ENCODE measurements at places on chromosomes 6 and 20.

DNA sequence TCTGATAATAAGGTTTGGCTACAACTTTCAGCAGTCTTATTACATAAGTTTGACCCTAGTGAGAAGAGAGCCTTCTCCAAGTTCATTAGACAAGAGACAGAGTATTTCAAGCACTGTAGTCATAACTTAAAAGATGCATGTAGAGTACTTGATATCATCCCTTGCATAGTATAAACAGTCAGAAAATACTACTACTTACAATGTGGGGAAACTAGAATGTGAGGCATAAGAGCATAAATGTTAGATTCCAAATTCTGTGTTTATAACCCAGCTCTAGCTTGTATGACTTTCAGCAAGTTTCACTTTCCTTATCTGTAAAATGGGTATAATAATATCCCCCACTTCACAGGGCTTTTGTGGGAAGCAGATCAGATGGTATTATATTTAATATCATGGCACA is 56.8 kb upstream of the TMEM200A start:
- no peak overlapping the region for H3K4me3 ChIP-seq
- DNase-seq, result no peak
- no peaks in the 10 kb centered on the region for H3K36me3 ChIP-seq

DNA sequence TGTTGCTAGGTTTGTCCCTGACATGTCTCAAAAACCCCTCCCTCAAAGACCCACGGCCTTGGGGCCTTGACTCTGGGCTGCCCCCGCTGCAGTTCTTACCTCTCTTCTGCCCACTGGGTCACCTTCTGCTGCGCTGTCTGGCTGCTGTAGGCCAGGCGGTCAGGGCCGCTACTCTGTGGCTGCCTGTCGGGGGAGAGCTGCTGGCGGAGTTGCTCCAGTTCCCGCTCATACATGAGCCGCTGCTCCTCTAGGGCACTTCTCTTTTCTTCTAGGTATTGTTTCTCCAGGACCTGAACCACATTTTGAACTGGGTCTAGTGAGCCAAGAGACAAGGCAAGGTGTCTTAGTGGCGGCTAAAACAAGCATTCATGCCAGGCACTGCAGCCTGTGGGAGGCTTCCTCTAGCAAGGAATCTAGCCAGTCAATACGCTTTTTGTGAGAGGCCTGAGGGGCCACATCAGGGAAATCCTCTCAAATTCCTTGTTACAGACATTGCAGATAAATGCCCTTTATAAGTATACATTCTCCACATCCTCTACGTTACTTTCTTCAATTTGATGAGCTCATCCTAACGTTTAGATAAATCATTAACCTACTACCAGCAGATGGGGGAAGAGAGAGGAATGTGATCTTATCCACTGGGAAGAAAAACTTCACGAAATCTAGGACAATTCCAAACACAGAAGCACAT is 110.3 kb upstream of the NUP153 start:
- no peak overlapping the region for H3K4me3 ChIP-seq
- no peaks in the 10 kb centered on the region for H3K36me3 ChIP-seq
- no peaks in the 10 kb centered on the region for H3K27me3 ChIP-seq
- H3K27ac ChIP-seq, result no peak overlapping the region
- no peak for DNase-seq

DNA sequence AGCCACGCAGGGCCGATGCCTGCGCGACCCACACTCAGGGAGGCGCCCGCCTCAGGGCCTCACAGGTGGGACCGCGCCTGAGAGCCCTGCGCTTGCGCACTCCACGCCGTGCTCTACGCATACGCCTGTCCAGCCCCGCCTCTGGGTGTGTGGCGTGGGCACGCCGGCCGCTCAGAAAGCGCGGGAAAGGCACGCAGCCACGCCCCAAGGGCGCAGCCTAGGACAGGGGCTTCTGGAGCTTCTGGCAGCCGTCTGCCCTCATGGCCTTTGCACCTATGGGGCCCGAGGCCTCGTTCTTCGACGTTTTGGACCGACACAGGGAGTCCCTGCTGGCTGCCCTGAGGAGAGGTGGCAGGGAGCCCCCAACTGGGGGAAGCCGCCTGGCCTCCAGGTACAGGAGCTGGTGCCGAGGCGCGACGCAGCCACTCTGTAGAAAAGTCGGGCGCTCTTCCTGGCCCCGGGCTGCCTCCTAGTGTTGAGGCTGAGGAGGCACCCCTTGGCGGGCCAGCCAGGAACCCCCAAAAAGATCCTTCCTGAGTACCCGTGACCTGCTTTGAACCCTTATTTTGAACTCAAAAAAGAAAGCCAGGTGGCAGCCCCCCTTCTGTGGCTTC is at the start of gene SPO11:
Gene SPO11 (plus strand): TSS at position 196 of the 614 bp plus-strand sequence. CDS start 65 bp downstream, at position 261.
- DNase-seq, result no peak
- H3K27me3 ChIP-seq, result no peaks in the 10 kb centered on the region
- H3K27ac ChIP-seq, result no peak within 1 kb of the TSS
- H3K4me3 ChIP-seq, result no peak within 1 kb of the TSS
- H3K4me1 ChIP-seq, result no peaks in the 10 kb centered on the region
- no peaks in the 10 kb centered on the region for H3K36me3 ChIP-seq

GRCh38 chr6:45714006-45714730 is 301.5 kb downstream of the CLIC5 start:
- no peaks in the 10 kb centered on the region for H3K4me1 ChIP-seq
- H3K27me3 ChIP-seq, result no peaks in the 10 kb centered on the region
- no peak for DNase-seq

GRCh38 chr6:148611213-148611612 is 135.6 kb upstream of the UST start:
- DNase-seq, result peak; percentile 74

DNA sequence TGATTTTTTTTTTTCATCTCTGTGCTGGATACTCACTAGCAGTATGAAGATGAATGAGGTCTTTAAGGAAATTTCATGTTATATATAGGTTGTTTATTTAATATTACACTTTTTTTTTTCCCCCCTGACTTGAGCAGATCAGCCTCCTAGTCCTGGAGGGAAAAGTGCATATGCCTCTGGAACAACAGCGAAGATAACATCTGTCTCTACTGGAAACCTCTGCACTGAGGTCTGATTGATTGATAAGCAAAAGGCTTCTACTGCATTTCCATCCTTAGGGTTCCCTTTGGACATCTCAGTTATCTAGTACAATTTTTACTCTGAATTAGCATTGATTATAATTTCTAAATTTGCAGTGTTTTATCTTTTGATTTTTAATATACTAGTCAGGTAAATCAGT is 49.8 kb upstream of the KIF25 start:
- no peaks in the 10 kb centered on the region for H3K4me1 ChIP-seq
- no peak for DNase-seq
- no peak overlapping the region for H3K4me3 ChIP-seq
- no peak overlapping the region for H3K27ac ChIP-seq
- no peaks in the 10 kb centered on the region for H3K36me3 ChIP-seq

DNA sequence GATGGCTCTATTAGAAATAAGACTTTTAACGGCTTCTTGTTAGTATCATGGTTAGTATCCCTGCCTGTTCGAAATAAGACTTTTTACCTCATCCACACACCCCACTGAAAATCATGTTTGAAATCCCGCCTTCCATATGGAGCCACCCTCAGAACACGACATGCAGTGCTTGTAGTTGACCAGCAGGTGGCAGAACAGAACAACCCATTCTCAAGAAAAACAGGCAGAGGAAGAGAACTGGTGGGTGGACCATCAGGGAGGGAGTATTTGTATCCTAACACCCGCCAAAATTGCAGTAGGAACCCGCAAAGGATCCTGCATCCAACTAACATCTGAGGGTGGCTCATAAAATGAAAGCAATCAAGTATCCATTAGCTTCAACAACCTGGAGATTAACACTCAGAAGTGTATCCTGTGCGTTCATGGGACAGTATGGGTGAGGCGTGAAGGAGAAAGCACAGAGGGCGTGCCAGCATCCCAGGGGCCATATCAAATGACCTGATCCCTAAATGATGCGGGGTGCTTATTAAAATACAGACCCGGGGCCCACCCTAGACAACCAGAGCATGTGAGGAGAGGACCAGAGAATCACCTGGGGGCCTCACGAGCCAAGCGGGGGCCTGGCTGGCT is 89.6 kb upstream of the NHSL1 start:
- H3K27ac ChIP-seq, result no peak overlapping the region
- peak; percentile 39 for DNase-seq
- peaks cover 1% of the 10 kb centered on the region for H3K4me1 ChIP-seq
- H3K36me3 ChIP-seq, result no peaks in the 10 kb centered on the region
- no peak overlapping the region for H3K4me3 ChIP-seq

- no peaks in the 10 kb centered on the region for H3K36me3 ChIP-seq
- no peak for DNase-seq
- H3K27me3 ChIP-seq, result no peaks in the 10 kb centered on the region
- no peak overlapping the region for H3K27ac ChIP-seq
Measured at GRCh38 chr6:138601128-138601527, 101.8 kb upstream of the NHSL1 start.

DNA sequence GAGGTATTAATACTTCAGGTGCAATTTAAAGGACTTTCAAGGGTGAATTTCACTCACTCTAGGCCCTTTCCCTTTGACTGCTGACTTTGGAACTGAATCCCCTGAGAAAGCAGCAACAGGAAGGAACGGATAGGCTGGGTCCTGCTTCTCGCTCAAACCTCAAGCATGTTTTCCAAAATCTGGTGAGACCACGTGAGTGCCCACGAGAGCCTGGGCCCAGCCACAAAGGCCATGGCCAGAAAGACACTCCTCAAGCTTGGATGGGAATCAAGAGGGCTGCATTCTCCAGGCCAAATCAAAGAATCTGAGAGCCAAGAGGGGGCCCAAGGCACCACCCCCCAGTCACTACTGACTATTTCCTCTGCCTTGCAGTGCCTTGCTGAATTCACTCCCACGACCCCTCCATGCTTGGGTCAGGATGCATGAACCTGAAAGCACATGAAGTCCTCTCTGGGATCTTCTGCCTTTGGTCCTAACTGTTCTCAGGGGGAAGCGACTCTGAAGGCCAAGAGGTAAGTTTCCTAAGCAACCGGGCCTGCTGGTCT is 146.1 kb downstream of the NFATC2 start:
- H3K27me3 ChIP-seq, result no peaks in the 10 kb centered on the region
- H3K36me3 ChIP-seq, result no peaks in the 10 kb centered on the region
- H3K4me3 ChIP-seq, result no peak overlapping the region
- H3K27ac ChIP-seq, result no peak overlapping the region
- peaks cover 2% of the 10 kb centered on the region for H3K4me1 ChIP-seq

DNA sequence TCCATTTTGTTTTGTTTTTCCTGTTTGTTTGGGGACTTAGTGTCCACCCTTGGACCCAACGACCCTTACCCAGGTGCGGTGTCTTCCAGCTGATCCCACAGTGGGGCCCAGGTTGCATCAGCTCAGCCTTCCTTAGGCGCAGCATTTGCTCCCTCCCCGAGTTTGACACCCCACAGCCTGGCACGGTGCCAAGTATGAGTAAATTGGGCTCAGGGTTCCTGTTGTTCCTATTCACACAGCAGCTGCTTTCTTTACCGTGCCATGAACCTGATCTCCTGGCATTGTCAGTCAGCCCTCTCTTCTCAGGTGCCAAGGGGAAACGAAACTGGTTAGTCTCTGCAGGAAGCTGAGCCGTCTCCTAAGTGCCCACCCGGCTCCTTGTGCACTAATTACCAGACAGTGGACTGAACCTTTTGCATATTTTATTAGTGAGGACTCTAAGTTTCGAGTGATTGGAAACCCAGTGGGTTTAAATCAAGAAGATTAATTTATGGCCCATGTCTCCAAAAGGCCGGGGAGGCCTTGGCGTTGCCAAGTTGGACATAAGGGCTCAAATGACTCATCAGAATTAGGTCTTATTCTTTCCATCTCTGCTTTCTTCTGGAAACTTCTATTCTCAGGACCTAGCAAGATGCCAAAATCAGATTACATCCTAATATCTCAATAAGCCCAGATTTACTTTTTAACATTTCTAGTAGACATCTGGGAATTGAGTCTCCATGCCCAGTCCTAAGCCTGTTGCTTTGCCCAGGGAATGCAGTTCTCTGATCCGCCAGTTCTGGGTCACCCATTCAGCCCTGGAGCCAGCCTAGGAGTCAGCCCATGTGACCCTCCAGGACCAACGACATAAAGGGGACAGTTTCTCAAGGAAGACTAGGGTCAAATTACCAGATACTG is 68.8 kb downstream of the TSHZ2 start:
- H3K4me3 ChIP-seq, result no peak overlapping the region
- no peaks in the 10 kb centered on the region for H3K36me3 ChIP-seq
- DNase-seq, result peak; percentile 60
- peaks cover 6% of the 10 kb centered on the region for H3K4me1 ChIP-seq
- H3K27me3 ChIP-seq, result no peaks in the 10 kb centered on the region

- H3K4me1 ChIP-seq, result peaks cover 2% of the 10 kb centered on the region
- no peaks in the 10 kb centered on the region for H3K36me3 ChIP-seq
- no peaks in the 10 kb centered on the region for H3K27me3 ChIP-seq
- DNase-seq, result no peak
- H3K27ac ChIP-seq, result no peak overlapping the region
- H3K4me3 ChIP-seq, result no peak overlapping the region
Measured at GRCh38 chr6:146961831-146962230, 242.4 kb upstream of the STXBP5 start.

DNA sequence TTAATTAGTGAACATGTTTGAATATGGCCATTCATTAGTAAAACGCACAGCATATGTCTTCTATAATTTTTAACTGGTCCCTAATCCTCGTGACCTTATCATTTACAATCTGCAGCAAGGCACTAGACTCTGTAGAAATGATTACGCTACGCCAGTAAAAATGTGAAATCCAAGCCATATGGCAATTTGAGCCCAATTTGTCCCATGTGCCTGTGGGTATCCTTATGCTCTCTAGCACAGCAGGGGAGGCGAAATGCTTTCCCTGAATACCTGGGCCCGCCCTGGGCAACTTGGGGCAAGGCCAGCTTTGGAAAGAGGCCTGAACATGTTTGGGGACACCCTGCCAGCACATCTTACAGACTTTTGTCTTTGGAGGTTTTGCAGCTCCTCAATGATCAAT is 122.7 kb upstream of the AGPAT4 start:
- DNase-seq, result no peak
- H3K27me3 ChIP-seq, result no peaks in the 10 kb centered on the region
- H3K4me3 ChIP-seq, result no peak overlapping the region
- H3K27ac ChIP-seq, result no peak overlapping the region
- H3K4me1 ChIP-seq, result no peaks in the 10 kb centered on the region

DNA sequence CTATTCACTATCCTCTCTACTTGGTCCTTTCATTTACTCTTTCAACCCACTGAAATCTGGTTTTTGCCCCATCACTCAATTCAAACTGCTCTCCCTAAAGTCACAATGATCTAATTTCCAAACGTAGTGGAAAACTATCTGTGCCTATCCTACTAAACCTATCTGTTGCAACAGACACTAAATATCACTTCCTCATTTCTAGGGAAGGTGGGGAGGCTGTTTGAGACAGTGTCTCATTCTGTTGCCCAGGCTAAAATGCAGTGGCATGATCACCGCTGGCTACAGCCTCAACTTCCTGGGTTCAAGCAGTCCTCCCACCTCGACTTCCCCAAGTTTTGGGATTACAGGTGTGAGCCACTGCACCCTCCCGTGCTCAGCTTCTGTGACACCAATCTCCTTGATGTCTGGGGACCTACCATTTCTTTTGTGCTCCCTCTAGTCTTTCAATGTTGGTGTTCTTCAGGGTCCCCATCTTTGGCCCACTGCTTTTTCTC is 8.8 kb downstream of the RANBP9 start:
- H3K36me3 ChIP-seq, result no peaks in the 10 kb centered on the region
- H3K27me3 ChIP-seq, result no peaks in the 10 kb centered on the region
- H3K4me1 ChIP-seq, result peaks cover 21% of the 10 kb centered on the region
- no peak overlapping the region for H3K27ac ChIP-seq
- H3K4me3 ChIP-seq, result no peak overlapping the region

- H3K27me3 ChIP-seq, result no peaks in the 10 kb centered on the region
- no peak overlapping the region for H3K27ac ChIP-seq
- no peaks in the 10 kb centered on the region for H3K36me3 ChIP-seq
- H3K4me1 ChIP-seq, result no peaks in the 10 kb centered on the region
- H3K4me3 ChIP-seq, result no peak overlapping the region
- no peak for DNase-seq
Measured at GRCh38 chr6:91654357-91654756, 1067.5 kb upstream of the MAP3K7 start.

Measured in ovary (tissue), 10 donors.